ENCODE measurements at places on chromosomes 11 and 22. TPM values are rescaled to one million over a fixed set of nuclear protein-coding genes. Genes with fewer than 3 reads are reported as not detected.

GRCh38 chr22:36998620-36999351 is 20.5 kb downstream of the TST start:
- H3K4me1 ChIP-seq: no peaks in the 10 kb centered on the region
- no peak overlapping the region for H3K27ac ChIP-seq
- no peaks in the 10 kb centered on the region for H3K36me3 ChIP-seq
- DNase-seq: no peak
- H3K27me3 ChIP-seq: no peaks in the 10 kb centered on the region

GRCh38 chr11:125346179-125346530 is 149.9 kb downstream of the FEZ1 start:
- H3K27me3 ChIP-seq: no peaks in the 10 kb centered on the region
- no peak overlapping the region for H3K27ac ChIP-seq
- DNase-seq: no peak

GRCh38 chr11:126113515-126113957 is 50.9 kb upstream of the CDON start:
- no peak overlapping the region for H3K4me3 ChIP-seq
- H3K36me3 ChIP-seq: no peaks in the 10 kb centered on the region
- H3K27ac ChIP-seq: no peak overlapping the region

CHID1 gene
- total RNA-seq: 62.5 TPM

PRAME gene
- 0.15 TPM for total RNA-seq
